ENCODE measurements at places on chromosomes 16 and 17.

DNA sequence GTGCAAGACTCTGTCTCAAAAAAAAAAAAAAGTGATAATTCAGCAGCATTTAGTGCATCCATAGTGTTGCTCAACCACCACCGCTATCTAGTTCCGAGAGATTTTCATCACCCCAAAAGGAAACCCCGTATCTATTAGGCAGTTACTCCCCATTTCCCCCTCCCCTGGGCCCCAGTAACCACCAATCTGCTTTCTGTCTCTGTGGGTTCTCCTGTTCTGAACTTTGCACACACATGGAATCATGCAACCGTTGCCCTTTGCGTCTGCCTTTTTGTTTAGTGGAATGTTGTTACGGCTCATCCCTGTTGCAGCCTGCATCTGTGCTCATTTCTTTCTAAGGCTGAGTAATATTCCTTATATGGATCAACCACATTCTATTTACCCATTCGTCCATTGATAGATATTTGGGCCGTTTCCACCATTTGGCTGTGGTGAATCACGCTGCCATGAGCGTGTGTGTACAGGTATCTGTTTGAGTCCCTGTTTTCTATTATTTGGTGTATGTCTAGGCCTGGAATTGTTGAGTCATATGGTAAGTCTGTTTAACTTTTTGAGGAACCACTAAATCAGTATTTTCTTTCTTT, 8.7 kb upstream of the SYNGR2 start:
- no peak for DNase-seq

DNA sequence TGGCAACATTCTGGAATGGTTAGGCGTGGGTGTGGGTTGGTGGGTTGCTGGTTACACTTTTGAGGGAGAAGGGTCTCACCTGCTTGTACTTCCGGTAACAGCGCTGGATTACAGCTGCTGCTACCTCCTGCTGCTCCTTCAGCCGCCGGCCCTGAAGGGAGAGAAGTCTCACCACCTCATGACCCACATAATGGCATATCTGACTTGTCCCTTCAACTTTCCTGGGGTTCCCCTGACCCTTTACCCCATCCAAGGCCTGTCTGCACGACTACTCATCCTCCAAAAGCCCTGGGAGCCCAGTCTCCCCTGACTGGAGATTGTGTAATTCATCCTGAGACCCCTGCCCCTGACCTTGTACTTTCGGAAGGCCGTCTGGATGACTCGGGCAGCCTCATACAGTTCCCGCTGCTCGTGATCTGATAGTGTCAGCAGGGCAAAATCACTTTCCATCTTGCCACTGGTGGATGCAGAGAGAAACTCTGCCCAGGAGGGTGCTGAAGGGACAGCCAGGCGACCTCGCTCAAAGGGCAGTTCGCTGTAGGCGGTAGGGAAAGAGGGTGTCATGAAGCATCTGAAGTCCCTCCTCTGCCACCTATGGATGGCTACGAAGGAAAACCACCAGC, 2.0 kb upstream of the SPAG7 start:
- no peak for DNase-seq

DNA sequence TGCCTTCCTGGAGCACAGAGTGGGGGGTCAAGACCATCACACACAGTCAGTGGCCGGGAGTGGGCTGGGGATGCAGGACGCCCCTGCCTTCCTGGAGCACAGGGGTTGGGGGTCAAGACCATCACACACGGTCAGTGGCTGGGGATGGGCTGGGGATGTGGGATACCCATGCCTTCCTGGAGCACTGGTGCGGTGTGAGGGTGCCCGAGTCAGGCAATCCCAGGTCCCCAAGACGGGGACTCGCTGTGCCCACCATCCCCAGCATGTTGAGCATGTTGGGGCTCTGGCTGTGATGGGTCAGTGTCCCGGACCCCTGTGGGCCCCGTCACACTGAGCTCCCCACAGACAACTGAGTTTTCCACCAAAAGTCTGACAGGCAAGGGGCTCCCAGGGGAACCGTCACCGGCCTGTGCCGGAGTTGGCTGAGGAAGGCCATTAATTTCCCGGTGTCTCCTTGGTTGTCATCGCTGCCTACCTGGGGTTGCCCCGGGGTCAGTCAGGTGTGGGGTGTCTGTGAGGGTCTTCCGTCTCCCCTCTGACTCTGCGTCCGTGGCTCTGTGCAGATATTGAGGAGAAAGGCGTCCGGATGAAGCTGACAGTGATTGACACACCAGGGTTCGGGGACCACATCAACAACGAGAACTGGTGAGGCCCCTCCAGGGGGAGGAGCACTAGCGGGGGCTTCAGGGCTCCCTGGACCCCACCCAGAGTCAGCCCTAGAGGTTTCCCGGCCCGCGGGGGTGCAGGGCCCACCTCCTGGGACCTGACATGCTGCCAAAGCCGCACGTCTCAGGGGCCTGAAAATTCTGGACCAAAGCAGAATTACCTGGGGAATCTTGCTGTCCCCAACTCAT, 347.1 kb downstream of the SEC14L1 start:
- no peak for DNase-seq

DNA sequence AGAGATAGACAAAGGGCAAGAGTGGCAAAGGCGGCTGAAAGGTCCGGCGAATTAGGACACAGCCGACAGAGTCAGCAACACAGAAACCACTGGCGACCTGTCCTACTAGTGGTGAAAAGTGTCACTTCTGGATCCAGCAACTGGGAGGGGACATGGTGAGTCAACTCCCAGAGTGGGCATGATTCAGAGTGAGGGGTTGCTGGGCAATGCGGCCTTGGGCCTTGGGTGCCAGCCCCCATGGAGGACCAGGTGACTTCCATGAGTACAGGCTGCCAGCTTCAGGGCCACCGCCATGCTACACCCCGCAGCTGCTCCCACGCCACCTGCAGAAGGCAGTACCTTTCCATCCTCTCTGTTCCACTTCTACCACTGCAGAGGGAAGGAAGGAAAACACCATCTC, 110.6 kb downstream of the ZFHX3 start:
- no peak for DNase-seq

- no peak for DNase-seq
These were observed 204.5 kb upstream of the ZFHX3 start for GRCh38 chr16:73252446-73252845.

DNA sequence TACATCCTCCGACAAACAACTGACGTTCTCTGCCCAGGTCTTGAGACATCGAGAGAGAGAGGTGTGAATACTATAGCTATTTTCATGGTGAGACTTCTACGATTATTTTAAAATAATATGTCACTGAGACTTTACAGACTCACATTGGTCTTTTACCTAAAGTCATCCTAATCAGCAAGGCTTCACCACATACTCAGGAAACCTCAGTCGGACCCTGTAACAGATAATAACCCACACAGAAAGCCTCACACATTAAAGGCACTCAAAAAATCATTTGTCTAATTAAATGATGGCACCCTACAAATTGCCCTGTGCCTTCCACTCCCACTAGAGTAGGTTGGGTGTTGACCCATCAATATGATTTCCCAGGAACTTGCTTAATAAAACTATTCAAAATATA, 19.8 kb upstream of the SLC39A11 start:
- no peak for DNase-seq

GRCh38 chr17:31560616-31561235, 169.3 kb downstream of the RAB11FIP4 start:
- no peak for DNase-seq

DNA sequence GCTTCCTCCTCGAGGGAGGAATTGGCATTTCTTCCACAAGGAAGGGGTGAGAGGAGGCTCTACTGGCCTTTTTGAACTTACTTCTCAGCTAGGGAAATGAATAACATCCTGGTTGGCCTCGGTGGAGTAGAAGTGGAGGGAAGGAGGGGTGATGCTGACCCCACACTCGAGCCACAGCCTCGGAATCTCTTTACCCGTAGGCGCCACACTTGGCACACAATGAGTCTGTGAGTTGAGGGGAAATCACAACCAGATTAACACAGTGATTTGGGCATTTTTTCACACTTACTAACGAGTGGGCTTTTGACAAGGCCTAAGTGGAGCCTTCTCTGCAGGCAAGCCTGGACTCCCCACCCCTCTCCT, 47.3 kb upstream of the TBX2 start:
- no peak for DNase-seq

GRCh38 chr17:60345233-60345632, 46.7 kb downstream of the USP32 start:
- no peak for DNase-seq

All from nucleus accumbens (tissue), 56 donors.